CD4-positive, alpha-beta T cell treated with Interleukin-15 for 1 hour (primary cell): ENCODE measurements at places on chromosomes 7 and 10.

DNA sequence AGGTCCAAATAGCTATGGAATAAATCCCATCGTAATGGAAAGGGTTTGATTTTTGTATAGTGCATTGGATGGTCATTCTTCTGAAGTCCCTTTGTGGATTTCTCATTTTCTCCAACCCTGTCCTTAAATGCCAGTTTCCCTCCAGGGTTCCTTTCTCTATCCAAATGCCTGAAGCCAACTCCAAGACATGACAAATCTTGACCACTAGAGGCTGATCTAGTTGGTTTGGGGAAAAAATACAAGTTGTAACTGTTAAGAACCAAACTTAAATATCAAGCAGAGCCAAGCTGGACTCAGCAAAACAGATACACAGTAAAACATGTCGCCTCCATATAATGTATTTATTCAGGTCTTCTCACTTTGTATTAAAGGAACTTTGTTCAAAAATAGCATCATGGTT, 28.7 kb downstream of the FRMD4A start:
- no peak for DNase-seq

- DNase-seq = no peak
Observed at GRCh38 chr7:151896486-151896885, 19.6 kb upstream of the PRKAG2 start.

GRCh38 chr7:7157177-7157886, 25.0 kb upstream of the C1GALT1 start:
- peak; percentile 69 for DNase-seq

- no peak for DNase-seq
Observed at GRCh38 chr7:7352845-7353244, 170.5 kb downstream of the C1GALT1 start.

GRCh38 chr7:38232502-38233366, 40.7 kb downstream of the TARP start:
- DNase-seq = peak; percentile 86

- DNase-seq = no peak
Observed at GRCh38 chr10:10792681-10793080, 225.0 kb upstream of the CELF2 start.

GRCh38 chr7:42833411-42833810, 78.5 kb downstream of the C7orf25 start:
- DNase-seq = no peak

DNA sequence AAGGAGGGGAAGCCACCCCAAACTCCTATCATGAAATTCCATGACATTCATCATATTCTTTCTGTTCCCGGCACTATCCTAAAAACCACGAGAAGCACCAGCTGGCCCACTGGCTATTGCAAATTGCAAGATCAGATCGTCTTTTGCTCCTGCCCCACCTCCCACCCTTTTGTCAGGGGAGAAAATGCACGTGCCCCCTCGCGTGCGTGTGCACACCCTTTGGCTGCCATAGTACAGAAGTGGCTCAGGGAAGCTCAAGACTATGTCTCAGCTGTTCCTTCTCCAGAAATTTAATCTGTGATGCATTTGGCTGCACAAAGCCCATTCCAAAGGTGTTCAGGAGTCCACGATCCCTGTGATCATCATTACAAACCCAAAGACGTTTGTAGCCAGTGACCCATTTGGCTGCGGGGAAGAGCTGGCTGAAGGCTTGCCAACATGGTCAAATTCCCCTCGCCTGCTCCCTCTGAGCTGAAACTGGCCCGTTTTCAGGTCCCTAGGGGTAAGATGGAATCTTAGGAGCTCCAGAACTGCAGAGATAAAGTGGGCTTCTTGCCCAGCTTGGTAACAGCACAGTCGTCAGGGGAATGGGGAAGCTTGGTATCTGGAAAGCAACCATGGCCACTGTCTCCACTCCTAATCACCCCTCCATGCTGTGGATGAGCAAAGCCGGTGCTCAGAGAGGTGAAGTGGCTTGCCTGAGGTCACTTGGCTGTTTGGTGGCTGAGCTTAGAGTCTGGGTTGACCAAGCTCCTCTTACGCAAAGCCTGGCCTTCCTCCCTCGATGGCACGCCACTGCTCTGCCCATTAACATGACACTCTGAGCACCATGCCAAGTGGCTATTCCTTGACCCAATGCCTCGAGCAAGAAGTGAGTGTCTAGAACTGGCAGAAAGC, 155.4 kb downstream of the NEURL1 start:
- no peak for DNase-seq

DNA sequence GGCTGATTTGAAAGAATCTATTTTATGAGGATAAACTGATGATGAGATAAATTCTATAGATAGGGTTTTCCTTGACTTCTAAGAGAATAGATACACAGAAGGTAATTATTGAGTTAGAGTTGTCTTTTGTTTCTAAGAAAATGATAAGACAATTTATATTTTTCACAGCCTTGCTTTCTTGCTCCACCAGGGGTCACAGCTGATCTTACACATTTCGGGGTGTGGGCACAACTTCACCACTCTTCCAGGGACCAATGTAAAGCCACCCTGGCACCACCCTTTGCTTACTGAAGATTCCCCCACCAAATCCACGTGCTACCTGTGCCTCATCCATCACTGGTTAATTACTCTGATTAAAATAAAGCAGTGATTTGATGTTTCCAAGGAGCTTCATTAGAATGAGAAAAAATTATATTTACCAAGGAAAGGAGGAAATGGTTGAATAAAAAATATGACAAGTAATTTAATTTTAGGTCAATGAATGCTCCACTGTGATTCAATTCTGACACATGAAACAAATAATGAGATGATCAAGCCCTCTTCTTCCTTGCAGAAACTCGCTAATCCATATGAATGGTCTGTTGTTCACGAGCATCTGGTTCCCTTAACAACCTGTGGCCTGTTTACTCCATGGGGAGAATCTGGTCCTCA, 177.3 kb upstream of the TNS3 start:
- DNase-seq = no peak

DNA sequence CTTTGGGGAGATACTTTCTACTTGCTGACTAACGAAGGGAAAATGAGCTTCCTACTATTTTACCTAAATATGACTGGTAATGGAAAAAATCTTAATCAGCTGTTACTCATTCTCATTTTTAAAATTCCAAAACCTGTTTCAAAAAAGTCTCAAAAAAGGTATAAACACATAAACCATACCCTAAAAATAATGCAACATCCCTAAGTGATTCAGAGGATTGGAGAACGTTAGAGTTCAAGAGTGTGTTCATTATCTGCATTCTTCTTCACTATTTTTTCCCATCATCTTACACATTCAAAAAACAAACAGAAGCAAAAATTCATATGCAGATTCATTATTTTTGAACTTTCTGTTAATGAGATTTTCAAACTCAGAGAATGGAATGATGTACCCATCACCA, 150.4 kb upstream of the GNAI1 start:
- no peak for DNase-seq
